ACHN (cell line): ENCODE measurements at places on chromosomes 12 and 14.

- DNase-seq = no peak
These were observed 69.4 kb downstream of the FOXN4 start for GRCh38 chr12:109239691-109240090.

DNA sequence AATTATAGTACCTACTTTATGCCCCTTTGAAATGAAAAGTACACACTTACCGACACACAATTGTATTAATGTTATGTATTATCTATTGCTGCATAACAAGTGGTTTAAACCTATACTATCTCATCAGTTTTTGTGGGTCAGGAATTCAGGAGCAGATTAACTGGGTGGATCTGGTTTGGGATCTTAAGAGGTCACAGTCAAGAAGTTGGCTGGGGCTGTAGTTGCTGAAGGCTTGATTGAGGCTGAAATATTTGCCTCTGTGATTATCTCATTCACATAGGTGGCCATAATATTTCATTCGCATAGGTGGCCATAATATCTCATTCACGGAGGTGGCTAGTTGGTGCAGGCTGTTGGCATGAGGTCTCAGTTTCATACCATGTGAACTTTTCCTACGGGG lies 5.7 kb downstream of the METTL25 start:
- DNase-seq = no peak

- no peak for DNase-seq
These were observed 368.2 kb upstream of the PRICKLE1 start for GRCh38 chr12:42957561-42958290.

GRCh38 chr14:68060198-68060597 lies 240.6 kb downstream of the RAD51B start:
- DNase-seq = no peak

- DNase-seq = no peak
These were observed 20.7 kb downstream of the NTF3 start for GRCh38 chr12:5452569-5452968.

DNA sequence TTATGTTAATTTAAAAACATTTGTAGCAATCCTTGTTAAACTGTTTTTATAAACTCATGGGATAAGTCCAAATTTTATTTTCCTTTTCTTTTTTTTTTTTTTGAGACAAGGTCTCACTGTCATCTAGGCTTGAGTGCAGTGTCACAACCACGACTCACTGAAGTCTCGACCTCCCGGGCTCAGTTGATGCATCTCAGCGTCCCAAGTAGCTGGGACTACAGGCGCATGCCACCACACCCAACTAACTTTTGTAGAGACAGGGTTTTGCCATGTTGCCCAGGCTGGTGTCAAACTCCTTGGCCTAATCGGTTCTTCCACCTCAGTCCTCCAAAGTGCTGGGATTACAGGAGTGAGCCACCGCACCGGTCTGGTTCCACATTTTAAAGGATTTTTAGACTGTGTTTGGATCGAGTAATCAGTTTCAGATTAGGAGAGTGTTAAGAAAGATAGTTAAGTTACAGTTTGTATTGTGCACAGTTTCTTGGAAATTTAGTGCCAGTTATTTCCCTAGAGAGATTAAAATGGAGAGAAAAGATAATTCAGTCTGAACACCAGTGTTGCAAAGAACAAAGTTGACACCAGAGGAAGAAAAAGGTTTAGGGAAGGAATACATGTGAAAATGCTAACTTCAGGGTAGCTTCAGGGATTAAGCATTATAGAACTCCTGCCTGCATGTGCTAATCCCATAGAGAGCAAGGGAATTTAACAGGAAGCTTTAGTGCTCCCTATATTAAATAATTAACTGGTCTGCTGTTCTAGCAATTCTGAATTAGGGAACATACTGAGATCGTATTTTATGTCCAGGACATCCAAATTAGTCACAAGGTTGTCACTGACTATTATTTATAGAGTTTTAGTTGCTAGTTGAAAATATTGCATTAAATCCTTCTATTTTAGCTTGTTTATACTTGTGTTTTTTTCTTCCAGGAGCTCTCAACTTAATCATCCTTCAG lies 10.1 kb downstream of the RAP1B start:
- DNase-seq = no peak
